ENCODE measurements at places on chromosomes 7 and 10.

DNA sequence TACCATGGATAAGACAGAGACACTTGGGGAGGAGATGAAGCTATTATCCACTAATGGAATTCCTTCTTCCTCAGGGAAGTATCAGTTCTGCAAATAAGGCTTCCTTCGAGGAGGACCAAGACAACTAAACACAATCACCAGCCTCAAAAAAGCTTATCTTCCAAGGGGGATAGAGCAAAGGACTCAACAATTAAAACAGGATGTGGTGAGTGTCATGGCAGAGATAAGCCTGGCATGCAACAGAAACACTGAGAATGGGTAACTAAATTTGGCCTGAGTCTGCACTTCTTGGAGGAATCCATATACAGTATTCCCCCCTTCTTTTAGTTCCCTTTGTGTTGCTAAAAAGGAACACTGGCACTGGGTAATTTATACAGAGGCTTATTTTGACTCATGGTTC is 1285.2 kb downstream of the GATA3 start:
- no peak for DNase-seq

GRCh38 chr7:120402079-120402767 is 129.2 kb downstream of the KCND2 start:
- no peak for DNase-seq

- DNase-seq, result no peak
Measured at GRCh38 chr7:14698239-14698638, 204.3 kb downstream of the DGKB start.

DNA sequence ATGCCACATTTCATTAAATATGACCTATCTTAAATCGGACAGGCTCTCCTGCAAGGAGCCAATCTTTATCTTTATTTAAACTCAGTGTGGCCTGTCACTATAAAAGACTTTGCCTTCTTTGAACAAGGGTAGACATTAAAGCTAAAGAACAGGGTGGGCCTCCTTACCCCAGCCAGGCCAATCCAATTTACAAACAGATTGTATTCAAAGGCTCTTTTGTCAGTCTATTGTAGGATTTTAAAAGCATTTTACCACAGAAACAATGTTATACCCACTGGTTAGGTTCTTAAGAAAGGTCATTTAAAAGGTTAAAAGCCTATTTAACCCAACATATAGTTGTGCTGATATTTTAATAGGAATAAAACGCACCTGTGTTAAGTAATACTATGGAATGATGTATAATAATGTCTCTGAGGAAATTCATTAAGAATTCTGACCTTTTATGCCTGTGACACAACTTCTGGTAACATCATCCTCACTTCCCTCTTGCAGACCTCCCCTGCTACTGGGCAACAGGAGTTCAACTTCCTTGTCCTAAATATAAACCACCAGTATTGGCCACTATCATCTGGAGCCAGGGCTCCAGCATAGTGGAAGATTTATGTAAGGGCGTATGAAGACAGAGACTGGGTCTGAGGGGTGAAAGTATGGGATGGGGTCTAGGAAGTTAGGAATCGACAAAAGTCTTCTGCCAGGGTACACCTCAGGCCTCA is 32.5 kb downstream of the MTERF1 start:
- DNase-seq, result no peak

- DNase-seq, result no peak
Measured at GRCh38 chr7:82605247-82605864, 161.8 kb upstream of the CACNA2D1 start.

All from T follicular helper cell (primary cell).